ENCODE measurements at places on chromosomes 1 and 21. TPM values are rescaled to one million over a fixed set of nuclear protein-coding genes. Genes with fewer than 3 reads are reported as not detected.

- no peak overlapping the region for H3K4me3 ChIP-seq
- H3K27me3 ChIP-seq = no peaks in the 10 kb centered on the region
These were observed 31.8 kb downstream of the LDLRAP1 start for GRCh38 chr1:25575191-25575590.

- no peaks in the 10 kb centered on the region for H3K36me3 ChIP-seq
- no peak overlapping the region for H3K27ac ChIP-seq
- no peak for DNase-seq
- no peak overlapping the region for H3K4me3 ChIP-seq
These were observed 28.9 kb downstream of the MAP10 start for GRCh38 chr1:232834066-232834465.

DNA sequence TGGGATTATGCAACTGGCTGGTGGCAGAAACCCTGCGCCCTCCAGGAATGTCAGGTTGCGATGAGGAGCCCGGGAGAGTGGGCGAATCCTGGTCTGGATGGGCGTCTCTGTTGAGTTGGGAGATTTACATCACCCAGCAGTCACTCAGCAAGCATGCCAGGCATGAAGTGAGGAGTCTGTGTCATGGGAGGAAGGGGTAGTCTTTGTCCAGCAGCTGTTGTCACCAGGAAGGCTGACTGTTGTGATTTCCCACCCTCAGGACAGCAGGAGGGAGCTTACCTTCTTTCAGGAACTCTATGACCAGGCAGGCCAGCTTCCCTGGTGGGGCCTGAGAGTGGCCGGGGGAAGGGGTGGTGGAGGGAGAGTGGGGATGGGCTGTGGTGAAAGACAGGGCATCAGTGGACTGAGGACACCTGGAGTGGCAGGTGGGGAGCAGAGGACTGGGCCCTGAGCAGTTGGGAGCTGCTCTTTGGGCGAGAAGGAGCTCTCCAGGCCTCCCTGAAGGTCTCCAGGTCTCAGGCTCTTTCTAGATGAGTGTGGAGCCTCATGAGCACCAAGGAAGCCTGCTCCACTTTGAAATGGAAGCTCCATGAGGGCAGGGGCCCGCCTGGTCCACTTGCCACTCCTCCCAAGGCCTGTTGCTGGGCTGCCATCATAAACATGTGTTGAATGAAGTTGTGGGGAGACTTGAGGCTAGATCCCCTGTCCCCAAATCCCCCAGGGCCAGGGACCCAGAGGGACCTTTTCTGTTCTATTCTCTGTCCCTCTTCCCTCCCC lies 21.3 kb upstream of the PKP1 start:
- H3K4me1 ChIP-seq = peaks cover 10% of the 10 kb centered on the region
- H3K27me3 ChIP-seq = no peaks in the 10 kb centered on the region
- H3K27ac ChIP-seq = no peak overlapping the region
- no peak overlapping the region for H3K4me3 ChIP-seq

DNA sequence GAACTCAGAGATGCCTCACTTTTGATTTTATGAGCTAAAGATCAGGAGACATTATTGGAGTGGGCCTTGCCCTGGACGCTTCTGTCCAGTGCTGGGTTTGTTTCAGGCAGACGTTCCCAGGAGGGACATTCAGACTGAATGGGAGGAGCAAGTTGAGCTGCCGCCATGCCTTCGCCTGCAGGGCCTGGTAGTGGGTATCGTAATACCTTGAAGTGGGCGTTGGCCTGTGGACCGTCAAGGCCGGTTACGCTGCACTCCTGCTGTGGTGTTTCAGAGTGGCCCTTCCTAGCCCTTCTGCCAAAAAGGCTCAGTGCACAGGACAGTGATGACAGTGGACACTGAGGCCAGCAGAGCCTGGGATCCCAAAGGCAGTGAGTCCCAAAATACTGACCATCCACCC lies 1.6 kb downstream of the FAM3B start:
- no peak for DNase-seq
- H3K27ac ChIP-seq = peak overlapping the region; percentile 94
- H3K4me1 ChIP-seq = no peaks in the 10 kb centered on the region
- no peak overlapping the region for H3K4me3 ChIP-seq

DNA sequence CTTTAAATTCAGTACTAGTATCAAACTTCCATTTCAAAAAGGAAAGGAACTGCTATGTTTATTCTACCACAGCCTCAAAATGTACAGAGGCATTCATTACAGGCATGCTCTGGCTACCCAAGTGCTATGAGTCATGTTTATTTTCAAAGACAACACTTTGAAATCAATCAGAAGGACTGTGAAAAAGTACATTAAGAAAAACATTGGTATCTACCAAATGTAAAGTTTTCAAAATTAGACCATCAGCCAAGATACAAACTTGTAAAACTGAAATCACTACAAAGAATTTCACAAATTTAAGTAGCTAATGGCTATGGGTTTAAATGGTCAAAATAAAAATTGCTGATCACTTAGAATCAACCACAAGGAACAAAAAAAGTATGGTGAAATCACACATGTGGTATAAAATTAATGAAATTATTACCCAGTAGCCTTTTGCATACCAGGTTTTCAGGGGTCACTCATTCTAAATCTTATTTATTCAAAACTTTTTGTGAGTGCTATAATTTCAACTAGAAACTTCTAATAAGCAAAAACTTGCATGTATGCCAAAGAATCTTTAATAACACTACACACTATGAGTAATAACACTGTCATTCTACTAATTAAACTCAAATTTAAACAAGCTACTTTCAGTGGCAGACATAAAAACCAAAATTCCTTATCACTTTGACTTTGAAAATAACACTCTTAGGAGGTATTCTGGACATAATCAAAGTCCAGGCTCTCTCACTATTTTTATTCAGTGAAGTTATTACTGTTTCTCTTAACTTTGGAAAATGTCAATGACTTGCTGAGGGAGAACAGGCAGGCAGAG lies 49.2 kb downstream of the ENAH start:
- H3K36me3 ChIP-seq = no peaks in the 10 kb centered on the region
- H3K4me1 ChIP-seq = no peaks in the 10 kb centered on the region
- no peak overlapping the region for H3K4me3 ChIP-seq
- H3K27ac ChIP-seq = no peak overlapping the region

GRCh38 chr21:16418642-16419041 lies 688.9 kb downstream of the USP25 start:
- no peaks in the 10 kb centered on the region for H3K4me1 ChIP-seq
- no peak overlapping the region for H3K27ac ChIP-seq
- H3K4me3 ChIP-seq = no peak overlapping the region
- no peaks in the 10 kb centered on the region for H3K27me3 ChIP-seq

GRCh38 chr1:164637461-164638375 lies 78.7 kb downstream of the PBX1 start:
- H3K36me3 ChIP-seq = no peaks in the 10 kb centered on the region
- H3K27ac ChIP-seq = no peak overlapping the region
- no peak overlapping the region for H3K4me3 ChIP-seq
- no peak for DNase-seq
- no peaks in the 10 kb centered on the region for H3K27me3 ChIP-seq

DNA sequence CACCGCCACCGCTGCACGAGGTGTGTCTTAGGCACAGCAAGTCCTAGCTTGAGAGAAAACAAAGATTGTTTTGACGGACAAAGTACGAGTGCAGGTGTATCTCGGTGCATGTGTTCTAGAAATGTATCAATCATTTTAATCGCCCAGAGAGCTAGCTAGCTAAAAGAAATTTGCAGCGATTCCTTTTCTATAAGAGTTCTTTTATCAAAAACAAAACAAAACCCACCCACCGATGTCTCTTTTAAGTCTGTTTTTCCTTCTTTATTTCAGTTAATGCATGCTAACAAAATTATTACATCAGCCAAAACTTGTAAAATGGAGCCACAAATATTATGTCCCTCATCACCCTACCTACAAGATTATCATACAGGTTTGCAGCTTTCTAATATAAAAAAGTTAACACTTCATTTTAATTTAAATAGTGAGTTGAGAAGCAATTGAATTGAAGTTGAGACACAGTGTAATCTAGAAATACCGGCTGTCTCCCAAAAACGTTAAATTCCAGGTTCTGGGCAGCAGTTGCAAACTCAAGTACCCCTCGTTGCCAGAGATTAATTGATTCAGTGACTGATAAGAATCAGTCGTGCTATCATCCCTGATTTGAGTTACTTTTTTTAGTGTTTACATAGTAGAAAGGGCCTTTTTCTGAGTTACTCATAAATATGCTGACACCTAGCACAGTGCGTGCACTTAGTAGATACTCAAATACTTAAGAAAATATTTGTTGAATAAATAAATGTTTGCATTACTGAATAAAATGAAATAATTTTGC lies 1.5 kb upstream of the SYDE2 start:
- H3K27ac ChIP-seq = peak overlapping the region; percentile 99
- H3K36me3 ChIP-seq = no peaks in the 10 kb centered on the region
- H3K27me3 ChIP-seq = no peaks in the 10 kb centered on the region
- no peak for DNase-seq

- H3K4me1 ChIP-seq = peaks cover 19% of the 10 kb centered on the region
- H3K27ac ChIP-seq = no peak overlapping the region
- no peak for DNase-seq
- H3K27me3 ChIP-seq = no peaks in the 10 kb centered on the region
- peak overlapping the region; percentile 30 for H3K4me3 ChIP-seq
These were observed 722 bp downstream of the LHX8 start for GRCh38 chr1:75134647-75135572.

DNA sequence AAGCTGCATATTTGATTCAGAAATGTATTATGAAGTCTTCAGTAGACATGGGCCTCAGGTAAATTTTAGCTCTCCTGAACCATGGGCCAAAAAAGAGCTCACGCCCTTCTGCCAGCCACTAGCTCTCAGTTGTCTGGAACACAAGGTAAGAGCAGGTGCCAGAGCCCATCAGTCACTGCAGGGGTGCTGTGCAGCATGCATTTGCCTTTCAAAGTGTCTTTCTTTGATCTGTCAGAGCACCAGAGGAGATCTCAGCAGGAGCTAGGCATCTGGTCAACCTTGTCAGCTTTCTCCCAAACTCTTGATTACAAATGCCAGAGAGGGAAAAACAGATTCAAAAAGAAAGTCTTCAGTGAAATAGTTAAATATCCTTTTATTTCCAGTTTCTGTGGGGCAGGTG lies 332.3 kb downstream of the COL11A1 start:
- H3K4me1 ChIP-seq = no peaks in the 10 kb centered on the region
- no peaks in the 10 kb centered on the region for H3K27me3 ChIP-seq
- no peak overlapping the region for H3K27ac ChIP-seq
- no peaks in the 10 kb centered on the region for H3K36me3 ChIP-seq
- DNase-seq = no peak

DNA sequence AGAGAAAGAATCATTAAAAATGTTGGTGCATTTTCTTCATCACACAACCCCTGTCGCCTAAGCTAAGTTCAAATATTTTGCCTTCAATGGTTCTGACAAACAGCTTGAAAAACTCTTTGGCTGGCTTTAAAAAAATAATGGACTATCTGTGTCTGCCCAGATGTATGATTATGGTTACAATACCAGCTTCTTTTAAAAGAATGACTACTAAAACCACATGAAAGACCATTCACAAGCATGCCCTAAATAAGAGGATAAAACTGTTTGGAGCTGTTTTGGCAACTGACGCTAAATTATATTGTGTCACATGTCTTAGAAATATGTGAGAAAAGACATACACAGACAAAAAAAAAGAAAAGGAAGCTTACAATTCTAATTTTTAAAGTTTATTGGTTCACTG lies 23.7 kb upstream of the PLPPR4 start:
- no peaks in the 10 kb centered on the region for H3K27me3 ChIP-seq
- no peaks in the 10 kb centered on the region for H3K4me1 ChIP-seq
- no peak overlapping the region for H3K4me3 ChIP-seq
- DNase-seq = no peak
- H3K27ac ChIP-seq = no peak overlapping the region

- H3K4me3 ChIP-seq = no peak overlapping the region
- H3K4me1 ChIP-seq = no peaks in the 10 kb centered on the region
- DNase-seq = no peak
- H3K36me3 ChIP-seq = no peaks in the 10 kb centered on the region
These were observed 558.9 kb upstream of the ADAMTS5 start for GRCh38 chr21:27525780-27526179.

DNA sequence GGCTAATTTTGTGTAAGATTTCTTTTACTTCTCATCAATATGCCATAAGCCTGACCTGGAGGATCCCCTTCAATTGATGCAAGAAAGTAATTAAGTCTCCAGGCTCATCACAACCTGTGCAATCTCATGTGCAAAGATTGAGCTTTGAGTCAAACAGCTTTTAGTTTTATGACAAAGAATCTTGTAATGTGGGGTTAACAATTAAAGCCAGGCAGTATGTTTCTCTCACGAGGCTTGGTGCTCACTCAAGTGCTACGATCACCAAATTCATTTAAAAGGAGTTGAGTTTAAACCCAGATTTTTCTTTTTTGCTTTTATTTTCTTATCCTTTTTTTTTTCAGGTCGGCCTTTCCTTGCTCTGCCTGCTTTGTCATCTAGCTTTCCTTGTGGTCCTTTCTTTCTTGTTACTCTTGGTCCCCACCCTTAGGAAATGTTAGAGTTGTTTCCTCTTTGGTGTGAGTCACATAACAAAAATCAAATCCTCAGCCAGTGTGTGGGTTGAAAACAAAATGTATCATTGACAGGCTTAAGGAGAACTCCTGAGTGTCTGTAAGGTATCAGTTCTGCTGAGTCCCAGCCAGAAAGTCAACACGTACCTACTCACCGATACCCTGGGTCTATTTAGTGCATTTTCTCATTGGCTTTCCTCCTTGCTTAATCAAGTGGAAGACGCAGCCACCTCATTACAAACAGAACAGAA lies 1037.2 kb downstream of the ADGRL2 start:
- no peak overlapping the region for H3K4me3 ChIP-seq
- H3K27me3 ChIP-seq = no peaks in the 10 kb centered on the region
- no peak for DNase-seq
- H3K4me1 ChIP-seq = no peaks in the 10 kb centered on the region
- H3K36me3 ChIP-seq = no peaks in the 10 kb centered on the region

GRCh38 chr1:50681931-50682330 lies 258.7 kb upstream of the DMRTA2 start:
- H3K27me3 ChIP-seq = no peaks in the 10 kb centered on the region
- no peak overlapping the region for H3K4me3 ChIP-seq
- H3K36me3 ChIP-seq = no peaks in the 10 kb centered on the region
- no peak overlapping the region for H3K27ac ChIP-seq
- no peaks in the 10 kb centered on the region for H3K4me1 ChIP-seq

DNA sequence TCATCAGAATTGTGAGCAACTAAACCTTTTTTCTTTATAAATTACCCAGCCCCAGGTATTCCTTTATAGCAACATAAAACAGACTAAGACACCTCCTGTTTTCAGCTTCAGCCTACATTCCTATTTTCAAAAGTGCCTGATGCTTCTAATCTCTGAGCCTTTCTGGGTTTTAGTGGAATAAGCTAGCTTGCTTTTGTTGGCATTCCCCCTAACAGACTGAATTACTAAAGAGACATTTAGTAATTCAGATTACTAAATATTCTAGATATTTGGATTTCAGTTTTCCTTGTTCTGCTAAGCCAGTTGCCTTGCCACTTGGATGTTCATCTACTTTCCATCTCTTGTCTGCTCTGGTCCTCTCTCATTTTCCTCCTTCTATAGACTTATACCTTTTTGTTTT lies 10.5 kb upstream of the GNG12 start:
- no peak overlapping the region for H3K4me3 ChIP-seq
- DNase-seq = no peak
- no peak overlapping the region for H3K27ac ChIP-seq

- H3K4me1 ChIP-seq = peaks cover 5% of the 10 kb centered on the region
- DNase-seq = peak; percentile 67
- H3K4me3 ChIP-seq = no peak overlapping the region
- no peaks in the 10 kb centered on the region for H3K27me3 ChIP-seq
- H3K27ac ChIP-seq = no peak overlapping the region
- H3K36me3 ChIP-seq = no peaks in the 10 kb centered on the region
These were observed 40.1 kb downstream of the SLC2A7 start for GRCh38 chr1:8985915-8986813.

Gene PROK1
- not detected for total RNA-seq

Gene IFI44L
- total RNA-seq = 3.7 TPM

Gene AP4B1
- 45.8 TPM for total RNA-seq

Gene UBAP2L
- total RNA-seq = 169 TPM

Gene AADACL4
- not detected for total RNA-seq

Gene TNFRSF1B
- total RNA-seq = 92.8 TPM

Gene SESN2
- 27.8 TPM for total RNA-seq

Gene FCMR
- 248 TPM for total RNA-seq

Gene UBE2U
- total RNA-seq = not detected

Data from Peyer's patch (tissue), 4 donors.